ENCODE measurements at places on chromosomes 1 and 21.

DNA sequence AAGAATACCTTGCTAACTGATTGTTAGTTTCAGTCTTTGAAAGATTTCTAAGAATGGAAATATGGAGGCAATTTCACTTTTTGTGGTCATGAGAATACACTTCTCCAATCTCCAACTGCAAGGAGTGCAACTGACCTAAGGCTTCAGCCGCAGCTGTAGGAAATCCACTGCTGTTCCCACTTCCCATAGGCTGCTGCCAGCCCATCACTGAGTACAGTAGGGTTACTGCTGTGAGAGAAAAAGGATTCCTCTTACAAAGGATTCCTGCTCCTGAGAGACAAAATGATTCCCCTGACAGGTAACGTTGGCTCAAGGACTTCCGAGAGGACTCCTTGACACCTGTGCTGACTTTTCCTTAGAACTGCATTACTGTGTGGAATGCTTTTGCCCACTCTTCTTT, 87.4 kb downstream of the ADGRL4 start:
- DNase-seq = no peak

DNA sequence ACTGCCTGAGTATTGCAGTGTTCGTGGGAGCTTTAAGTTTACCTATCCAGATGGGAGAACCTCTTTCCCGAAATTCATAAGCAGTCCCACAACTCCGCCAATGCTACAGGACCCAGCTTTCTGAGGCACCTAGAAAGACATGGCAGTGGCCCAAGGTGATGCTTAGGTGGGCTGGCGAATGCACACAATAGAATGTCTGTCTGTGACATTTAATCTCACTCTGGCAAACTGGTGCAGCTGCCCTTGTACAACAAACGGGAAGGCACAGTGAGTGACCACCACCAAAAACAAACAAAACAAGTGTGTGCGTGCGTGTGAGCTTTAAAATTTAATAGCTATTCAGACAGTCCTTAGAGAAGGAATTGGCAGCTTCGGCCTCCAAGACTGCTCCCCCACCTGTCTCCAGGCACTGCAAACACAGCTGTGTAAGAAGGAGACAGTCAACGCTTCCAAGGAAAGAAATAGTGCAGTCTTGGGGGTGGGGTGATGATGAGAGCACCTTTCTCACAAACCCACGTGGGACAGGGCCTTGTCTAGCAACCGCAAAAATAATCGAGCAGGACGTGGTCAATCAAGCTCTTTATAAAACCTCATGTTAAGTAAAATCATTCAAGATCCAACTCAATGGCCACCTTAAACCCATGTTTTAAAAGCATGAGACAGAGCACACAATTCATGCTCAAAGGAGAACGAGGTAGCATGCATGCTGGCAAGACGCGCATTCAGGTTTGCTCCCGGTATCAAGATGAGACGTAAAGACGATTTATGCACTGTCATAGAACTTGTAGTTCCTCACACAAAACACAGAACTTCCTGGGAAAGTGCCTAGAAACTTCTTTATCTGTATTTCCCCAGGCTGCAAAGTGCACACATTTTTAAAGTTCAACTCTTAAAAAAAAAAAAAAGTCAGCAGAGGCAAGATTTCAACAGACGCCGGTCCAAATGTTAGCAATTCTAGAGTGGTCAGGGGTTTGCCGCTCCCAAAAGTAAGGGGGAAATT, 84.1 kb downstream of the TM2D1 start:
- no peak for DNase-seq

GRCh38 chr1:39434797-39435395, 56.5 kb upstream of the BMP8A start:
- no peak for DNase-seq

GRCh38 chr1:204338360-204338759, 21.4 kb downstream of the PLEKHA6 start:
- no peak for DNase-seq

GRCh38 chr1:99497690-99498089, 148.2 kb upstream of the PALMD start:
- DNase-seq = no peak

DNA sequence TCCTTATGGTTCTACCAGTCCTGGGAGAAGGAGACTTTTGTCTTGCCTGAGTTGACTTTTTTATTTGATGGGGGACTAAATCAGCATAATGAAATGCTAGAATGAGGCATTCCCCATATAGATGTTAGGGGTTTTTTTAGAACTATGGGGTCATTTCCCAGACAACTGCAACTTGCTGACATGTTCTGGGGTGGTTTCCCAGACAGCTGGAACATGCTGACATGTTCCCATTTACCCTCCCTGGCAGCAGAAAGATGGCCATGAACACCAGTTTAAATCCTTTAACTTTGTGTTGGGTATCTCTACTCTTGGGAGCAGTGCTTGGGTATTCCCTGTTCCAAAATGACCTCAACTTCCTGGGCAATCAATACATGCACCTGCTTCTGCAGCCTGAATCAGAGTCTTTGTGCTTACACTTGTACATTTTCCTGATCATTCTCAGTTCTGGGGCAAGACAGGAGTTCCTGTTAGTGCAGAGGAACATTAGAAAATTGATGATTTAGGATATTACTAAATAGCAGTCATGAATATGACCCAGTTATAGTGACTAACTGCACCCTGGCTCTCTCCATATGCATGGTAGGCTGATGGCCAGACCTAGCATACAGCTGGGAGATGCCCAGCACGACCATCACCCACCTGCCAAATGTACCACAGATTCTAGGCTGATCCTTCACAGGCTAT, 75.4 kb upstream of the CD5L start:
- DNase-seq = no peak

DNA sequence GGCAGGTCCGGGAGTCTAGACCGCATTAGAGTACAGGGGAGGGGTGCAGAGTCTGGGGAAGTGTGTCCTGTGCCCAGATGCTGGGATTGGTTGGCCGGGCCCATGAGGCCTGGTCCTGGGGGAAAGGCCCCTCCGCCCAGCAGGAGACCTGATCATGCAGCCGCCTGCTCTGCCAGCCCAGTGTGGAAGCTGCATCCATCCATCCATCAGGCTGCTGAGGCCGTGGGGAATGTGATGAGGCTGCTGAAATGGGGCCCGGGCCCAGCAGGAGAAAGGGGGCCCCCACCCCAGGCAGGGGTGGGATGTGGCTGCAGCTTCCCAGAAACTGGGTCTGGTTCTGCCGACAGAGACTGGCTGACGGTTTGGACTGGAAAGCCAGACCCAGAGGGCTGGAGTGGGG, 37.2 kb downstream of the EPHA2 start:
- DNase-seq = no peak

DNA sequence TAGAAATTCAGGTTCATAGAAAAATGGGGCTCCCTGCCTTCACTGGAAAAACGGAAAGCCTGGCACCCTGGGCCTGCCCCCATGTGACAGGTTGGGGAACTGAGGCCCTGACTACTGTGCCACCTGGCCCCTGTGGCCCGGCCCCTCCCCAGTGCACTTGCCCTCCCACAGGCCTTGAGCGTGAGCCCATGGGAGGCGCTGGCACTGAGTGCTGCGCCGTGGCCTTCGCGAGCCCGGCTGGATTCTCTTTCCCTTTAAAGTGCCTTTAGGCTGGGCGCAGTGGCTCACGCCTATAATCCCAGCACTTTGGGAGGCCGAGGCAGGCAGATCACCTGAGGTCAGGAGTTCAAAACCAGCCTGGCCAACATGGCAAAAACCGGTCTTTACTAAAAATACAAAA, 45.7 kb downstream of the SLC37A1 start:
- no peak for DNase-seq

DNA sequence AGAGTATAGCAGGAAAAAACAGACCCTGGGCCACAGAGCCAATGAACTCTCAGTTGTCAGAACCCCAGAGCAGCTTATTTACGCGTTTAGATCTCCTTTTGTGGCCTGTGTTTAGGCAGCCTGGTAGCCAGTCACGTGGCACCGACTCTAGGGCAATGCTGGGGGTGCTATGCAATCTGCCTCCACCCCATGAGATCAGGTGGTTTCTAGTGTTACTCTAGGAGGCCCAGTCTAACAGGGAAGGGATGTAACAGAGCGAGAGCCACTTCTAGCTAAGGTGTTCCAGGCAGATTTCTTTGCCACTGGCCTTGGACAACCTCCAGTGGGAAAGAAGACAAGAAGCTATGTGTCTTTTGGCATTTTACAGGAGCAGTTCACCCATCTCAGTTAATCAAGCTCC, 12.0 kb upstream of the A3GALT2 start:
- DNase-seq = no peak

- DNase-seq = no peak
These were observed 275.0 kb downstream of the NEGR1 start for GRCh38 chr1:72007312-72007711.

DNA sequence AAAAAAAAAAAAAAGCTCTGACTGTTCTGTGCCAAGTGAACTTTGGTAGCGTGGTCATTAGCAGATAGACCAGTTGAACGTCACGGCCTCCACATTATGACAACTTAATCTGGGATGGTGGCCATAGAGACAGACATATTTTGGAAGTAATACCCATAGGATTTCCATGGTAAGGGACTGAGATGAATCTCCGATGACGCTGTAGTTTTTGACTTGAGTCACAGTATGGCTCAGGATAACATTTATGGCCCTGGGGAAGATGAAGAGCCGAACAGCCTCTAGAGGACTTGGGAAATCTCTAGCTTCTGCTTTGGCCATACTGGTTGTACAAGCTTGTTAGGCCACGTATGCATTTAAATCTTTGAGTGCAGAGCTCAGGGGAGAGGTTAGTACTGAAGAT, 214.0 kb downstream of the KCNJ6 start:
- DNase-seq = no peak

- DNase-seq = no peak
These were observed 20.6 kb downstream of the NPHP4 start for GRCh38 chr1:5971471-5972197.

DNA sequence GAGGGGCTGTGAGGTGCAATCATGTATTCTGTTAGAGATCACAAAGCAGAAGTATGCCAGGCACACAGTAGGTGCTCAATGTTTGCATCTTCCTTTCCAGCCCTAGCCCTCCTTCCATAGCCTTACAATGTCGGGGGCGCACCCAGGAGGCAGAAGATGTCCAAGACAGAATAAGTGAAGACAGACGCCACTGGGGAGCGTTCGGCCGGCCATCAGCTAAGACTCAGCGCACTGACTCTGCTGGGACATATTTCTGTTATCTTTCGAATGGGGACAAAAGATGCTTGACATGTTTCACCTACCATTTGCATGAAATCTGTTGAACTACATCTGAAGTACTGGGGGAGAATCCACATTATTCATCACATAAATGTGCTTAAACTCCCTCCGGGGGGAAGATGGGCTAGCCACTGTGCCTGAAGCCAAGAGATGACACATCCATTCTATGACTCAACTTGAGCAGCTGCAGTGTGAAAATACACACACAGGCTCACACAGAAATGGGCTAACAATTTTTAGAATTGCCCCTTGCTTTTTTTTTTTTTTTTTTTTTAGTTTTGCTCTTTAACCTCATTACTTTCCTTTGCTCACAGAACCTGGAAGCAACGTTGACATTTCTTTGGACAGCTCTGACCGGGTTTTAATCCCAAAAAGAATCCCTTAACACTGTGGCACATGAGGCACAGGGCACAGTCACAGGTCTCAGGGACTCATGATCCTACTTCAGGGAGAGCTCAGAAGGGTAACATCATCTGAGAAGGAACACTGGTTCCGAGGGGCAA, 7.9 kb downstream of the TIAM1 start:
- no peak for DNase-seq

DNA sequence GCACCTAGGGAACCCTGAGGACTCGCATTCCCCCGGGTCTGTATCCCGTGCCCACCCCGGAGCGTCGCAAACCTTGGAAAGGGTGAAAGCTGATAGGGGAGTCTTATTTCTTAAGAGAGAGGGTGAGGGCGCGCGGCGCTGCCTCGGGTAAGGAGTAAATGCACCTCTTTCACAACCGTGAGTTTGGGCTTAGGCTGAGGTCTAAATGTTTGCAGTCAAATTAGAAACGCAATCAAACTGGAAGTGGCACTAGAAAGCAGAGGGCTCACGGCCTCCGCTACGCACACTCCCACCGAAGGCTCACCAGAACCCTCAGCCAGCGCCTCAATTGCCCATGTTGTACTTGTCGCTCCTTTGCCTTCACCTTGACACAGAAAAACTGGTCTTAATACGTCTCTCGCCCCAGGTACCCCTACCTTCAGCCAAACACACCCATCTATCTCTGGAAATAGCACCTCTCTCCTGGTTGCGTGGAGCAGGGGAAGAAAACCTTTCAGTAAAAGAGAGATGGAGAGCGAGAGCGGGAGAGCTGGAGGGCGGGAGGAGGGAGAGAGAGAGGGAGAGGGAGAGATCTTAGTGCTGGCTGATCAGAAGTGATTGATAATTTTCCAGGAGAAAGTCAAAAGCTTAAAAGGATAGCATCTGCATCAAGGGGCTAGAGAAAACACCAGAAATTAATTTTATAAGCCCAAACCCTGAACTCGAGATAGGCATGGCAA, 1.7 kb upstream of the HLX start:
- DNase-seq = no peak

GRCh38 chr1:154730986-154731489, 123.1 kb upstream of the ADAR start:
- no peak for DNase-seq

- no peak for DNase-seq
These were observed 52.8 kb downstream of the ARID4B start for GRCh38 chr1:235275223-235275622.

DNA sequence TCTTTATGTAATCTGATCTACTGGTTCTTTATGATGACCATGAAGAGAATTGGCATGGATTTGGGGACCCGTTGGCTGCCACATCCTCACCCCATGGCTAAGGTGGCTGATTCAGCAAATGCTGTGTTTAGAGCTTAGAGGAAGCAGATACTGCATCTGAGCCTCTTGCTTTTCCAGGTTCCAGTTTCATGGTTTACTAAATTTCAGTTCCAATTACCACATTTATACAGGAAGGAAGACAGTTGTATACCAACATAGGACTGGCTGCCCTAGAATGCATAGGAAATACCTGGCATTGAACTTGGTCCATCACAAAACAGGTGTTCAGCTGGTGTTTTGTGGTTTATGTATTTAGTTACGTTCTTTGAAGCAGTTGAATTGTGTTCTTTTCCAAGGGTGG, 107.1 kb downstream of the ST3GAL3 start:
- DNase-seq = no peak

DNA sequence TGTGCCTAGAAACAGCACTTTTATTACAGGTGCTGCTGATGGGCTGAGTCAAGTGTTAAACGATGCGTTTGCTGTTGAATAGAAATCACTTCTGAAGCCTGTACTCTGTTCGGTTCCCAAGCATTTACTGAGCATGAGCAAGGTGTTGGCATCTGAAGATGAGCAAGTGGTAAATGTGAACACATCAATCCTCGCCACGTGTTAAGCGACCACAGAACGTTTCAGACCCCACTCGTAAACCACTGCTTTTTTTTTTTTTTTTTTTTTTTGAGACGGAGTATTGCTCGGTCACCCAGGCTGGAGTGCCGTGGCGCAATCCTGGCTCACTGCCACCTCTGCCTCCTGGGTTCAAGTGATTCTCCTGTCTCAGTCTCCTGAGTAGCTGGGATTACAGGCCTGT, 241.2 kb downstream of the SETD4 start:
- DNase-seq = no peak

GRCh38 chr1:240178366-240178765, 86.7 kb downstream of the FMN2 start:
- DNase-seq = no peak

- peak; percentile 85 for DNase-seq
These were observed 35.4 kb upstream of the CD1D start for GRCh38 chr1:158145173-158145719.

- DNase-seq = no peak
These were observed 158.9 kb downstream of the PCBP3 start for GRCh38 chr21:45802425-45802824.

- DNase-seq = no peak
These were observed 54.6 kb downstream of the GORAB start for GRCh38 chr1:170586321-170587252.

- no peak for DNase-seq
These were observed 21.9 kb upstream of the ALDH4A1 start for GRCh38 chr1:18924221-18924691.

GRCh38 chr1:209534496-209535250, 48.8 kb upstream of the CAMK1G start:
- DNase-seq = no peak

Measured in ureter (tissue), 1 donor.